CD4-positive, alpha-beta memory T cell (primary cell): ENCODE measurements at places on chromosomes 7 and 10.

DNA sequence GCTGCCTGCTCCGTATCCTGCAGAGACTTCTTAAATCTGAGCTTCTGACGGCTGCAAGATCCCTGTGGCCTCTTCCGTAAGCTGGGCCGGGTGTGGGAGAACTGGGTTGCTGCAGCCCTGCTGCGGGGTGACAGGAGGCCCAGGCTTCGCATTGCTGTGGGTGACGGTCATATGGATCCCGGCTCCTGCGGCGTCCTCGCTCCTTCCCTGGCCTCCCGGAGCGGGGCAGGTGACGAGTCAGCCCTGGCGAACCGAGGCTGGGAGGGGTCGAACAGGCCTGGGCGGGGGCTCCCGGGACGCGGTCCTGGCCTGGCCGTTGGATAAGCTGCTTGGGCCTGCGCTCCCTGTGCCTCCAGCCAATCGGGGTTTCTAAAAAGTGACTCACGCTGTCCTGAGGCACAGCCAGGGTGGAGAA is 7.8 kb upstream of the UBE2D1 start:
- DNase-seq = no peak

GRCh38 chr7:154584352-154585252 is 418.3 kb downstream of the PAXIP1 start:
- DNase-seq = no peak

DNA sequence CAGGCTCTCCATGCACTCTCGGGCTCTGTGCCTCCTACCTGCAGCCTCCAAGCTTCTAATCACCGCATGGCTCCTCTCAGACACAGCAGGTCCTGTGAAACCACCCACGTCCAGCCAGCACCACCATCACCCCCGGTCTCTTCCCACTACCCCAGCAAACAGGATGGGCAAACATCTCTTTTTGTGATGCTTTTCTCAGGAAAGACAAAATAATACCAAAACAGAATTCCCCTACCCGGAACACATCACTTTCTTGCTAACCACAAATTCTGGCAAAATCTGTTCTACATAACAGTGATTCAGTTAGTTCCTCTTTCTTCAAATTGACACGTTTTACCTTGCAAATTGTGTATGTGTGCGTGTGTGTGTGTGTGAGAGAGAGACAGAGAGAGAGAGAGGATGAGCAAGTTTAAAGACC is 6.5 kb downstream of the SNX8 start:
- no peak for DNase-seq

GRCh38 chr7:1749864-1750466 is 79.9 kb downstream of the ELFN1 start:
- no peak for DNase-seq

- DNase-seq = no peak
Observed at GRCh38 chr10:126729314-126729870, 58.9 kb upstream of the C10orf90 start.

DNA sequence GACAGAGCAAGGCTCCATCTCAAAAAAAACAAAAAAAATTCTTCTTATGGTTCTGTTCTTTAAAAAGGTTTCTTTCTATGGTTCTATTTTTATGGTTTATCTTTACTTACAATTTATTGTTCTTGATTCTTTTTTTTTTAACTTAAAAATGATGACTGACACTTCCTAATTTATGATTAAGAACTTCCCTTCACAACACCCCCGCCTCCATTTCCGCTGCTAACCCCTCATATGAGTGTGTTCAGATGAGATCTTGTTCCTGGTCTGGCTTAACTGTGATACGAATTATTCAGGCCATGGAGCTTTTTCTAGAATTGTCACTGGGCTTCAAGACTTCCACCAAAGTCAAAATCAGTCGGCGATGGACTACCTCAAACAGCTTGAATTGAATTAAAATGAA is 33.9 kb downstream of the PTER start:
- no peak for DNase-seq

DNA sequence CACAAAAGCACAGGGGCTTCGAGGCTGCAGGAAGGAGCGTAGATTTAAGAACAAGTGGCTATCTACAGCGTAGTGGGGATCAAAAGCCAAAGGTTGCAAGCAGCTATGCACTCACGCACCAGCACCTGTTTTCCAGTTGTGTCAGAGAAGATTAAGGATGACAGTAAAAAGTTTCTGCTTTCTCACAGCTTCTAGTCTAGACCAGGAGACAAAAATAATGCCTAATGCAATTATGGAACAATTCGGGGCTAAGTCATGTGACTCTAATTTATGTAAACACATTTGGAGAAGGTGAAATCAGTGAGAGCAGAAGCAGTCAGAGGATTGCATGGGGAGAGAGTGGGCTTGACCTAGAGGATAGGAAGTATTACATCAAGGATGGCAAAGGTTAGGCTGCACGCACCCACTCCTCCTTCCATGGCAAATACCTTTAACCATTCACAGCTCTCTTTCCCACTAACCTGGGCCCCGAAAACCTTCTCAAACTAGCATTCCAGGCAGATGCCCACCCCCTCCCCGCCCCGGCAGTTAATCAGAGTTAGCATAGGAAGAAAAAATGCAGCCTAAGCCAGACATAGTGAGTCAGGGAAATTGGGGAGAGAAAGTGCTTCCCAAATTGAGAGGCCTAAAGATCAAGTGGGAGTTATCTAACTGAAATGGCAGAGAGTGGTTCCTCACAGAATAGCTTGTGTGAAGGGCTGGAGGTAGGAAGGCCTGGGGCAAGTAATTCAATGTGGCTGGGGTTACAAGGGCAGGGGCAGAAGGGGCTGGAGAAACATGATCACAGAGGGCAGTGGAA is 48.2 kb upstream of the GPAM start:
- no peak for DNase-seq

- no peak for DNase-seq
Observed at GRCh38 chr10:103660364-103661197, 167.1 kb downstream of the NEURL1 start.

GRCh38 chr7:21261627-21262594 is 166.0 kb upstream of the SP4 start:
- peak; percentile 54 for DNase-seq

GRCh38 chr7:137036768-137037167 is 168.3 kb downstream of the CHRM2 start:
- no peak for DNase-seq

- no peak for DNase-seq
Observed at GRCh38 chr7:18464830-18465229, 30.7 kb upstream of the HDAC9 start.

GRCh38 chr10:127863231-127863825 is 29.4 kb downstream of the CLRN3 start:
- no peak for DNase-seq

- DNase-seq = no peak
Observed at GRCh38 chr7:14092331-14092730, 102.9 kb upstream of the ETV1 start.

DNA sequence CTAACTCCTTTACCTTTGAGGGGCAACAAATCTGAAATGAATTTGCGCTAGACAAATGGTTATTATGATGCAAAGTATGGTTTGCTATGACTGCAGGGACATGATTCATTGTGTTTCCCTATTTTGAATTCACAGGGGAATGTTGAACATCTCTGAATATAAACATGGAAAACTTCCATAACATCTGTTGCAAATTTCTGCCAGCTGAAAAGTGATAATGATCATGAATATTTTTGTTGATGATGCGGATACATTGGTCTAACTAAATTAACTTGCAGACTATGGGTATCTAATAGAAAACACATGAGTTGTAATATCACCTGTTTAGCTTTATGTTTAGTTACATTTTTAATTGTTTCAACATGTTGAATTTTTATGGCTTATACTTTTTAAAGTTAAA is 1325.5 kb downstream of the REEP3 start:
- no peak for DNase-seq

GRCh38 chr10:36720895-36721294 is 404.5 kb upstream of the ANKRD30A start:
- DNase-seq = no peak

GRCh38 chr7:46133072-46133471 is 212.0 kb upstream of the IGFBP3 start:
- DNase-seq = no peak

- DNase-seq = no peak
Observed at GRCh38 chr7:47376991-47377616, 204.8 kb downstream of the TNS3 start.

GRCh38 chr10:112779025-112779770 is 170.8 kb upstream of the TCF7L2 start:
- DNase-seq = no peak

DNA sequence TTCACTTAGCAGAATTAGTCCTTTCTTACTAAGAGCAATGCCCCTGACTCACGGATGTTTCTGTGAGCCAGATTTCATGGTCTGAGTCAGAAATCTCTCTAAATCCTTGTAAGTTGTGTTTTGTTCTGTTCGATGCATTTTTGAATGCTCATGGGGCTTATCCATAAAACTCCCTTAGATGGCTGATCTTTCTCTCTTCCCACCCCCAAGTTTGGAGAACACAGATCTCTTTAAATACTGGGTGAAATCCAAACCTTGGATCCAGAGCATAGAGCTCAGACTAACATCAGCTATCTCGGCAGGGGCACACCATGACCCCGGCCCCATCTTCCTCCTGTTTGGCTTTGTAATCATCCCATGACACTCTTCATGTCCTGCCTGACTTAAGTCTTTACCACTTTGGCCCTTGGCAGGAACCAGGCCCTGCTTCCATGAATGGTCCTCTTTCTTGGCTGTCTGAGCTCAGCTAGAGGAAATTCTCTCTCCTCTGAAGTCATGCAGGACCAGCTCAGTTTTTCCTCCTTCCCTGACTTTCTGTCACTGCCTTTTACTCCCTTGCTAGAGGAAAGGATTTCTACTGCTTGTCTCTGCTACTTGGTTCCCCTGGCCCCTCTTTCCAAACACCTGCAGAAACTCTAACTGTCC is 120.4 kb upstream of the RAB11FIP2 start:
- no peak for DNase-seq

DNA sequence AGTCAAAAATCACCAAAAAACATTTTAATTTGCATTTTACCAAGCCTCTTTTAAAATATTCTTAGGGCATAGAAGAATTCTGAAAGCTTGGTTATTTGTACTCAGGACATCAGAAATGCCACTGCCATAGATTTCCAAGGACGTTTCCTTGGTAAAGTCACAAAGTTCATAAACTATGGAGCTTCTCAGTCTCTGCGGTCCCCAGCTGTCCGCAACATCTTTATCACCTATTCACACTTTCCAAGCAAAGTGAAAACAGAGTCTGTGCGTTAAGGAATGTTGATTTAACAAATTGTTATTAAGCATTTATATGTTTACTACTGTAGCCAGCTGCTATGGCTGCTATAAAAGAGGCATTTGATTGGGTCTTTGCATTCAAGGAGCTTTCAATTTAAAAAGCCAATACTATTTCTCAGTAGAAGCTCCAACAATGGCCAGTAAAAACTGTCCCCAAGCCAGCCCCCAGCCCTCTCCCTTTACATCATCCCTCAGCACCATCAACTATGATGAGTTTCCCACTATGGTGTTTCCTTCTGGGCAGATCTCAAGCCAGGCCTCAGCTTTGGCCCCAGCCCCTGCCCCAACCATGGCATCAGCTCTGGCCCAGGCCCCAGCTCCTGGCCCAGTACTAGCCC is 36.8 kb downstream of the CADPS2 start:
- DNase-seq = no peak

DNA sequence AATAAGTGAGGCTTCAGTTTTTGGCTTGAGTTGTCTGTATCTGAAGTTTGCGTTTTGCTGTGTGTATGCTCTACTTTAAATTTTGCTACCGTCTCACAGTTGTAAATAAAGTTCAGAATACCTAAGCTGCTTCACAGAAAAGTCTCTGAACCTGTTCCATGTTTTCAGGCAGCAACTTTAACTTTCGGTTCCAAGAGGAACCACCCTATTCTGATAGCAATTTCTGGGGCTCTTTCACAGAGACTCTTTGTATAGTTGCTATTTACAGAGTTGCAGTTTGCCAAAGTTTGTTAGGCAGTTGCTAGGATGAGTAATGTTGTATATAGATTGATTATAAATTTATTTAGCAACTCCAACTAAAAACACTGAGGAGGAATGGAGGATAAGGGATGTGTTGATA is 5.7 kb downstream of the FAM221A start:
- no peak for DNase-seq

DNA sequence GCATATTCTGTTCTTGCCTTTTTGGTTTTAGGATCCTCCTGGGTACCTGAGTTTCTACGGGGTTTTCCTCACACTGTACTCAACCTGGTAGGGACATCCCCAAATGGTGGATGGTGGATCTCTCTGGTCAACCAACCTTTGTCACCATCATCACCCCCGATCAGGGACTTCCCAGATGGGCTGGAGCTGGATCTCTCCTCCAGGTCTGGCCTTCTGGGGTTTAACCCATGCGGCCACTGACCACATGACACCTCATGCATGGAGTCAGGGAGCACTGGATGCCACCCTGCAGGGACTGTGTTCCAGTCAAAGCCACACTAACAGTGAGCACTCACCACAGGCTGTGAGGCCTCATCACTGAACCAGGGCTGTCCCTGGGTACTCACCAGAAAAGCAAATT is 80.0 kb downstream of the CELF2 start:
- DNase-seq = no peak

- no peak for DNase-seq
Observed at GRCh38 chr7:134932707-134933370, 53.5 kb upstream of the AGBL3 start.

- no peak for DNase-seq
Observed at GRCh38 chr7:114428211-114428610, 13.6 kb downstream of the FOXP2 start.

GRCh38 chr10:44102726-44103255 is 282.1 kb downstream of the CXCL12 start:
- DNase-seq = no peak

- no peak for DNase-seq
Observed at GRCh38 chr10:59464483-59464882, 102.1 kb upstream of the FAM13C start.

GRCh38 chr7:128351296-128352152 is 7.8 kb upstream of the RBM28 start:
- DNase-seq = peak; percentile 15

DNA sequence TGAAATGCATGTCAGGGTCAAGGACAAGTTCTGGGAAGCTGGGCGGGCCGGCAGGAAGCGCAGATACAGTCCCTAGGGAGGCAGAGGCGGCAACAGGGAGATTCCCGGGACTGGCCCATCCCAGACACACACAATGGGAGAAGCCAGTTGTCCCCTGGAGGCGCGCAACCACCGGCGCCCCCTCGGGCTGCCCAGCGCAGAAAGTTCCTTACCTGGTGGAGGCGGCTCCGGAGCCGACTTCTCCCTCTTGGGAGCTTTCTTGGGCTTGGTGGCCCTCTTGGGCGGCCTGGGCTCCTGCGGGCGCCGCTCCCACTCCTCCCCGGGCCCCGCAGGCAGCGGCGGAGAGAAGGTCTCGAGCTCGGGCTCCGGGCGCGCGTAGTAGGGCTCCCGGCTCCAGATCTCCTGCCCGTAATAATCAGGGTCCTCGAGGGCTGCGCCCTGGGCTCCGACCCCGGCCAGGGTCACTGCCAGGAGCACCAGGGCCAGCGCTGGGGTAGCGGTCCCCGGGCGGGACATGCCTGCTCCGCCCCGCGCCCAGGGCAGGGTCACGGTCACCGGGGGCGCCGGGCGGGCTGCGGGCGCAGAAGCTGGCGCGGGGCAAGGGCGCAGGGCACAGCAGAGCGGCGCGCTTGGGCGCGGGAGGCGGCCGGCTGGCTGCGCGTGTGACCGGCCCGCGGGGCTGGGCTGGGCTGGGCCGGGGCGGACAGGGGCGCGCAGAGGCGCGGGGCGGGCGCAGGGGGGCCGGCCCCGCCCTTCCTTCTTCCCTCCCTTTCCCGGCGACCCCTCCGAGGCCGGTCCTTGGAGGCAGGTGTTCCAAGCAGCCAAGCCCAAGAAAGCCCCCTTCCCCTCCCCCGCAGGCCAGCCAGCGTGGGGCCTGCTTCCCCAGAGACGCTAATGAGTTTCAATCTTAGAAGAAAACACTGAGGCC is at the start of gene CPXM2:
CPXM2 (minus strand) TSS at position 664 of the 928 bp plus-strand sequence; CDS start at position 516, 148 bp downstream.
- DNase-seq = no peak

- DNase-seq = no peak
Observed at GRCh38 chr7:40329601-40330153, 194.9 kb downstream of the SUGCT start.

GRCh38 chr10:108749042-108749441 is 1174.3 kb downstream of the XPNPEP1 start:
- no peak for DNase-seq
